Naive thymus-derived CD4-positive, alpha-beta T cell (primary cell): ENCODE measurements at places on chromosomes 11 and 22.
A peak's percentile ranks its signal among the peaks of the same experiment; 100 is the strongest.

- no peak for DNase-seq
These were observed 69.7 kb downstream of the TENM4 start for GRCh38 chr11:79371152-79371551.

- DNase-seq = no peak
These were observed 42.9 kb downstream of the LRRC32 start for GRCh38 chr11:76627606-76628005.

DNA sequence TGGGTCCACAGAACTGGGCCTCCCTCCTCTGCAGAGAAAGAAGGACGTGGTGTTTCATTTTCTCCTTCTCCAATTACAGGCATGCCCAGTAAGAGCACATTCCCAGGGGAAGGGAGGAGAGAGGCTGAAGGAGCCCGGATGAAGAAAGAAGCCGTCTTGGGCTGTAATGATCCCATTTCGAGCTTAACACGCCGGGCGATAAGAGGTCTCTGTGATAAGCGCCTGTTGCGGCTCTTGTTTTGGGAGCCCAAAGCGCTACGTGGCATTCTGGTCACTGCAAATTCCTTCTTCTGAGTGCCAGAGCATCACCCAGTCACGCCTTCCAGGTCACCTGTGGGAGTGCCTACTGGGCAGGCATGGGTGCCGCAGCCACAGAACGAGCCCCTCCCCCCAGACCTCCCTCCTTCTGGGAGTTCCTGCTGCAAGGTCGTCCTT is 57.5 kb downstream of the ANO1 start:
- DNase-seq = no peak

DNA sequence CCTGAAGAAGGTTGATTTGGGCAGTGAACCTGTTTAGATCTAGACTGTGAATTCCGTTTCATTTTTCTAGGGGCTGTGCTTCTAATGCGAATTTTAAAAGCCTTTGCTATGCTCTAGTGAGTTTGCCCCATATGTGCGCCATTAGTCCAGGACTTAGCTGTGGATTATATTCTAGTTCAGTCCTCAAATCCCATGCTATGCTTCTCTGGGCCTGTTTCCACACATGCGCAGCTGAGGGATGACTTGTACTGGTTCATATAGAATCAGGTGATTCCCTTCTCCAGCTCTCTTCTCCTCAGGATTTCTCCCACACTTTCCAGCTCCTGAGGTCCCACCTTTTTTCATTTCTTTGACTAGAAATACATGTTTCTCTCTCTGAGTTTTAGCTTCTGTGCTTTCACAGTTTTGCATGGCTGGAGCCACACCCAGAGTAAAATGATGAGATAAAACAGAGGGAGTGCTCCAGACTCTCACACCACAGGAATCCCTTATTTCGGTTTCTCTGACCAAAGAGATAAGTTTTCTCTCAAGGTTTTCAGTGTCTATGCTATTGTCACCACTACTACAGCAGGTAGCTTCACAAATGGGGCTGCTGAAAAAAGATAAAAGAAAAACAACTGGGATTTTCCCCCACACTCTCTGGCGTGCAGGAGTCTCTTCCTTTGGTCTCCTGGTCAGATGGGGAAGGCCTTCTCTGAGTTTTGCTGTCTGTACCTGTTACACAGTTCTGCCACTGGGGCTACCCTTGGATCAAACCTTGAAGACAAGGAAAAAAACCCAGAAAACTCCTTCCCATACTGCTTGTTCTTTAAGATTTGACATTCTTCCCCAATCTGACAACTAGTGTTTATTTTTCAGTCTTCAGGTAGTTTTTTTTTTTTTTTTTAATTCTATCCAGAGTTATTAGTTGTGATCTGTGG is 96.2 kb upstream of the TEAD1 start:
- no peak for DNase-seq

DNA sequence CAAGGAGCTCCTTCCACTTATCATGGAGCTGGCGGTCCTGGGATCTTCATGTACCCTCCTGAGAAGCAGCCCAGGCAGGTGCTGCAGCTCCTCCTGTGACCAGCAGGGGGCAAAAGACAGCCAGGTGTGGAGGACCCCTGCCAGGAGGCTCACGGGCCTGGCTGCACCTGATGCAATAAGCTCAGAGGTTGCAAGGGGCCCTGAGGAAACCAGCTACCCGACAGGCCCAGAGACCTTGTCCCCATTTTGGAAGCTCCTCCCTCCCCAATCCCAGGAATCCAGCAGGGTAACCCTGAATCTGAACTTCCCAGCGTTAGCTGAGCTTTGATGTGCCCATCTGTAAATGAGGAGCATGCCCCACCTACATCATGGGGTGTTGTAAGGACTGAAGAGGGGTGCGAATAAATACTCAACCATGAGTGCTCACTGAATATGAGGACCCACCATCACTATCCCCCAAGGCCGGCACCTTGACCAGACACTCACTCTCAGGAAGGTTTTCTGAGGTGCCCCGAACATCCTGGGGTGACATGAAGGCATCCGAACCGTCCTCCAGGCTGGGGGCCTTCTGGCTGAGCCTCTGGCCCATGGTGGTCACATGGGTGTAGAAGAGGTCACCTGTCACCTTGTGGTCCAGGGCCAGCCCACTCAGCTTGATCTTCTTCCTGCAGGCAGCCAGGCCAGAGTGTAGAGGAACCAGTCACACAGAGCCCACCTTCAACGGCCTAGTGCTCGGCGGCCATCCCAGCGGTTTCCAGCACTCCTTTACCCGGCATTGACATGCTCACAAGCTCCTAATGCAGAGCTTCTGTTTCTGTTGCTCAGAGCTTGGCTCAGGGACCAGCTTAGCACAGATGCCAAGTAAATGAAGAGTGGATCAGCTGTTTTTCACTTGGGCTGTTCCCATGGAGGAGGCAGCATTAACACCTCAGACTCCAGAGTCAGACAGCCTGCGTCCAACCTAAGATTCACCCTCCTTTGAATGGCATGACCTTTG is 21.7 kb downstream of the SLC43A1 start:
- peak; percentile 67 for DNase-seq
